Natural killer cell (primary cell): ENCODE measurements at places on chromosomes 13 and 19. TPM values are rescaled to one million over a fixed set of nuclear protein-coding genes. Genes with fewer than 3 reads are reported as not detected.

Gene MEIOSIN
- not detected for total RNA-seq

DNA sequence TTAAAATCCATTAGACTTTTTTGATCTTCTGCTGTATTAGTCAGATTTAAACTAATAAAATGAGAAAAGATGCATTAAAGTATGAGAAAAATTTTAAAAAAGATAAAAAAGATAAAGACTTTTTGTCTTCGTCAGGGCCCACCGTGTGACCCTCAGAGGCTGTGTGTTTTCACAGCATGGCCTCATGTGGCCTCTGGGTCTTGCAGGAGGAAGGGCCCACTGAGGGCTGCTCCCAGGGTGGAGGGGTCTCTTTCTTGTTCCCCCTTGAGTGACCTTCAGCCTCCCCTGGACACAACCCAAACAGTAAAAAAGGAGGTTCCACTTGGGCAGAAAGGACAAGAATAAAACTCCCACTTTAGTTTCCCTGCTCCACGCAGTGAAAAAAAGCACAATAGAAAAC, 57.1 kb upstream of the RANBP3 start:
- H3K36me3 ChIP-seq, result no peaks in the 10 kb centered on the region
- H3K27ac ChIP-seq, result no peak overlapping the region
- DNase-seq, result no peak
- H3K4me3 ChIP-seq, result no peak overlapping the region
- no peaks in the 10 kb centered on the region for H3K27me3 ChIP-seq
- no peaks in the 10 kb centered on the region for H3K4me1 ChIP-seq

DNA sequence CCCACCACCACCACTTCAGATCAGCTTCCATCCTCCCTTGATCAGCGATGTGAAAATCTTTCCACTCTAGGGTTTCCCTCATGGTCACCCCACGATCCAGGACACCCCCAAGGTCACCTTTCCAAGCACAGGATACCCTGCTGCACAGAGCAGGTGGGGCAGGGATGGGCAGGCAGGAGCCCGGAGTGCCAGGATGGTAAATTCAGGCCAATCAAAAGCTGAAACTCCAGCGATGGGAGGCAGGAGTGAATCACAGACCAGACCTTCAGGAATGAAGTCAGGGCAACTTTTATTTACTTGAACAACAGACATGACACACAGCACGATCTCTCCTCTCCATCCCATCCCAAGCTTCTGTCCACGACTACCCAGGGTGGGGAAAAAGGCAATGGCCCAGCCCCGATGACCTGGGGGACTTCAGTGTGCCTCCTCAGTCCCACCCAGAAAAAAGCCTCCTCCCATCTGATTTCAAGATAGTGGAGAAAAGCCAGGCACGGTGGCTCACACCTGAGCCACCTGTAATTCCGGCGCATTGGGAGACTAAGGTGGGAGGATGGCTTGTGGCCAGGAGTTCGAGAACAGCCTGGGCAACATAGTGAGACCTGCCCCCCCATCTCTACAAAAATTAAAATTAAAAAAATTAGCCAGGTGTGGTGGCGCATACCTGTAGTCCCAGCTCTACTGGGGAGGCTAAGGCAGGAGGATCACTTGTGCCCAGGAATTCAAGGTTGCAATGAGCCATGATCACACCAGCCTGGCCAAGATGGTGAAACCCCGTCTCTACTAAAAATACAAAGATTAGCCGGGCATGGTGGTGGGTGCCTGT, 39.2 kb downstream of the ZSWIM4 start:
- H3K4me1 ChIP-seq, result peaks cover 64% of the 10 kb centered on the region
- H3K36me3 ChIP-seq, result peaks cover 18% of the 10 kb centered on the region
- no peak overlapping the region for H3K4me3 ChIP-seq
- H3K27ac ChIP-seq, result peak overlapping the region; percentile 83

GRCh38 chr13:109792416-109793059, 6.2 kb upstream of the IRS2 start:
- H3K27me3 ChIP-seq, result peaks cover 9% of the 10 kb centered on the region
- peaks cover 4% of the 10 kb centered on the region for H3K4me1 ChIP-seq
- no peaks in the 10 kb centered on the region for H3K36me3 ChIP-seq
- no peak overlapping the region for H3K4me3 ChIP-seq
- H3K27ac ChIP-seq, result no peak overlapping the region
- no peak for DNase-seq

GRCh38 chr19:57052081-57052480, 67.7 kb upstream of the USP29 start:
- no peak overlapping the region for H3K27ac ChIP-seq
- no peaks in the 10 kb centered on the region for H3K27me3 ChIP-seq
- no peaks in the 10 kb centered on the region for H3K4me1 ChIP-seq
- DNase-seq, result no peak
- no peak overlapping the region for H3K4me3 ChIP-seq

GRCh38 chr13:108315273-108315672, 45.8 kb downstream of the TNFSF13B start:
- no peaks in the 10 kb centered on the region for H3K27me3 ChIP-seq
- DNase-seq, result no peak
- no peak overlapping the region for H3K27ac ChIP-seq
- no peaks in the 10 kb centered on the region for H3K4me1 ChIP-seq
- H3K36me3 ChIP-seq, result no peaks in the 10 kb centered on the region
